Aorta (tissue), 5 donors: ENCODE measurements at places on chromosomes 11 and 22. TPM values are rescaled to one million over a fixed set of nuclear protein-coding genes. Genes with fewer than 3 reads are reported as not detected.

GRCh38 chr11:67372321-67372992 lies 941 bp downstream of the CLCF1 start:
- no peaks in the 10 kb centered on the region for H3K27me3 ChIP-seq
- peak overlapping the region; percentile 88 for H3K4me3 ChIP-seq
- no peak for DNase-seq
- no peaks in the 10 kb centered on the region for H3K4me1 ChIP-seq
- H3K36me3 ChIP-seq = no peaks in the 10 kb centered on the region
- peak overlapping the region; percentile 28 for H3K27ac ChIP-seq

GRCh38 chr11:71575723-71576424 lies 6.8 kb downstream of the KRTAP5-11 start:
- H3K27me3 ChIP-seq = no peaks in the 10 kb centered on the region
- H3K4me3 ChIP-seq = no peak overlapping the region
- no peak overlapping the region for H3K27ac ChIP-seq
- no peak for DNase-seq
- no peaks in the 10 kb centered on the region for H3K4me1 ChIP-seq
- no peaks in the 10 kb centered on the region for H3K36me3 ChIP-seq

DNA sequence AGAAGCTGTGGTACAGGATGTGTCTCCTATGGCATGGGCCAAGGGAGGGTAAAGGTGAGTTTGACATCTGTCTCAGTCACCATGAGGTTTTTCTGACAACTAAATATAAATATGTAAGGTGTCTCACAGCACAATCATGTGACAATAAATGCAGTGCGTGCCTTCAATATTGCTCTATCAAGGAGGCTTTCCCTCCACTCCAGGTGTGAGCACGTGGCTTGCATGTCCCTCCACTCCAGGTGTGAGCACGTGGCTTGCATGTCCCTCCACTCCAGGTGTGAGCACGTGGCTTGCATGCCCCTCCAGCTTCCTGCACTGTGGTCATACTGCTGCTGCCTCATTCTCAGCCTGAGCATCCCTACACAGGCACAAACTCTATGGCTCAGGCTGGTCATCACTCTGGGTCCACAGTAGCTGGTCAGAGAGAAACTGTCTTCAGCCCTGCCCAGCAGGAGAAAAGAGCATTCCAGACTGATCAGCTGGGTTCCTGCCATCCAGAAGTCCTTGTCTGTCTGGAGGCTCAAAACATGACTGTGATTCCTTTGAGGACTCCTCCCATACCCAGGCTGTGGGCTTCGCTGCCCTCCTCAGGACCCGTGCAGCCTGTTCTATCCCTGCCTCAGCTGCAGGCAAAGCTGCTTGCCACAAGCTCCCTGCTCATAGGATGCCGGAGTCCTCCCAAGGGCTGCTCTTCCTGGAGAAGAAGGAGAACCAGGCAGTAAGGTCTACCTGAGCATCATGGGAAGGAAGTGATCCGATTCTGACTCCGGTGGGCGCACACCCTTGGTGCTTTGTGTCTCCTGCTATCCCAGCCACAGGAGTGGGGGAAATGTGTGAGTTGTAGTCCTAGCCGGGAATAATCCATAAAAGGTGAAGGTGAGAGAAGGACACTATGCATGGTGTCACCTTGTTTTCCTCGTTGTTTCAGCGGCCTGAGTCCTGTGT lies 33.4 kb upstream of the VPREB1 start:
- no peaks in the 10 kb centered on the region for H3K27me3 ChIP-seq
- no peaks in the 10 kb centered on the region for H3K36me3 ChIP-seq
- no peak overlapping the region for H3K27ac ChIP-seq

- H3K27ac ChIP-seq = no peak overlapping the region
- DNase-seq = no peak
- H3K4me1 ChIP-seq = no peaks in the 10 kb centered on the region
These were observed 5.1 kb downstream of the MB start for GRCh38 chr22:35611891-35612576.

DNA sequence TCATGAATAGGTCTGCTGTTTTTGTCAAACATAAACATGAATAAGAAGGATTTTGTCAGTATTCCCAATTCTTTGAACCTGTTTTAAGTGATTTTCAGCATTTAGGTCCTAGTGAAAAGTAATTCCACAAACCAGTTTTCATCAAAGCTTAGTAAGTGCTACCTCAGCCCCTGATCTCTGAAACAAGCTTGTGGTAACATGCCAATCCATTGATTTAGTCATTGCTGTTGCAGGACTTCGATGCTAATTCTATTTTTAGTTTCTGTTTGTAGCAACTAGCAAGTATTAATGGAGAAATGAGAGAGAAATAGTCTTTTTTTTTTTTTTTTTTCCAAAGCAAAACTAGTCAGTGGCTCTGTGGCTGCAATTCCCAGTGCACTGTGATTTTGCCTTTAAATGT lies 91.4 kb downstream of the JRKL start:
- peaks cover 3% of the 10 kb centered on the region for H3K4me1 ChIP-seq
- DNase-seq = no peak
- H3K4me3 ChIP-seq = no peak overlapping the region

DNA sequence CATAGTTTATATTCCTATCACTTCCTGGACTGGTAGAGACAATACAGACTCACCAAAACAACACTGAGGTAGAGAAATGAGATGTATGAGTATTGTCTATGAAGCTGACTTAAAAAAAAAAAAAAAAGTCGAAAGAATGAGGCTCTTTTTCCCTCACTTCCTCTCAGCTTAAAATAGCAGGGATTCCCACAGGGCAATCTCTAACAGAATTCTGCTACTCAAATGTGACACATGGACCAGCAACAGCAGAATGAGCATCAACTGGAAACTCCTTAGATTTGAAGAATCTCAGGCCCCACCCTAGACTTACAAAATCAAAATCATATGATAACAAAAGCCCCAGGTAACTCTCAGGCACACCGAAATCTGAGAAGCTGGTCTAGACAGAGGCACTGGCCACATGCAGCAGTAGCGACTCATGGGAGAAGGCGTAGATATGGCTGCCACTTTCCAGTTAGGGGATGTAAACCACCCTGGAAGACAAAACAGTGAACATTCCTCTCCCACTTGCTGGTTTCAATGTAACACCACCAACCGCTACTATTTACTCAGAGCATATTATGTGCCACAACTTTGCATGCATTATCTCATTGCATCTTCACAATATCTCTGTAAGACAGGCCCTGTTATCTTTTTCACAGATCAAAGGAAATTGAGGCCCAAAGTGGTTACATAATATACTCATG lies 128.0 kb downstream of the RBFOX2 start:
- no peak for DNase-seq
- no peak overlapping the region for H3K4me3 ChIP-seq
- H3K4me1 ChIP-seq = peaks cover 2% of the 10 kb centered on the region
- H3K36me3 ChIP-seq = no peaks in the 10 kb centered on the region

DNA sequence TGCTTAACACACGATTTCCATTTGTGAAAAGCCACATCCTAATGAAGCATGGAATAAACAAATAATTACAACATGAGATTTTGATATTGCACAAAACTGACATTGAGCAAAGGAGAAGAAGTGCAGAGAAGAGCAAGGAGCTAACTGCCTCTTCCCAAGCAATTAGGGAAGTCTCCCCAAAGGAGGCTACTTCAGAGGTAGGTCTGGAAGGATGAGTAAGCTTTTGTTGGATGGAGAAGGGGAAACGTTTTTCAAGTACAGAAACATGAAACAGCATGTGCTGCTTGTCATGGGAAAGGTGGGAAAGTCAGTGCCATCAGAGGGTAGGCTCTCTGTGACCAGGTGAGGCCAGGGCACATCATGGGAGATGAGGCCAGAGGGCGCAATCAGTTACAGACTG lies 132.2 kb upstream of the SESN3 start:
- DNase-seq = no peak
- no peak overlapping the region for H3K4me3 ChIP-seq
- H3K36me3 ChIP-seq = no peaks in the 10 kb centered on the region
- H3K4me1 ChIP-seq = peaks cover 5% of the 10 kb centered on the region
- no peak overlapping the region for H3K27ac ChIP-seq
- no peaks in the 10 kb centered on the region for H3K27me3 ChIP-seq

GRCh38 chr11:62922653-62923431 lies 1.7 kb upstream of the CHRM1 start:
- no peaks in the 10 kb centered on the region for H3K4me1 ChIP-seq
- no peaks in the 10 kb centered on the region for H3K27me3 ChIP-seq
- H3K4me3 ChIP-seq = no peak overlapping the region

- no peak overlapping the region for H3K4me3 ChIP-seq
- no peaks in the 10 kb centered on the region for H3K36me3 ChIP-seq
- no peaks in the 10 kb centered on the region for H3K4me1 ChIP-seq
- no peak overlapping the region for H3K27ac ChIP-seq
- H3K27me3 ChIP-seq = no peaks in the 10 kb centered on the region
These were observed 21.8 kb upstream of the CD5 start for GRCh38 chr11:61080526-61080925.

MUC6 gene
- not detected for total RNA-seq

- H3K4me3 ChIP-seq = no peak overlapping the region
- no peaks in the 10 kb centered on the region for H3K4me1 ChIP-seq
- H3K36me3 ChIP-seq = no peaks in the 10 kb centered on the region
- H3K27ac ChIP-seq = no peak overlapping the region
These were observed 56.1 kb downstream of the ST14 start for GRCh38 chr11:130215531-130216220.
